ENCODE measurements at places on chromosomes 3 and 15.

DNA sequence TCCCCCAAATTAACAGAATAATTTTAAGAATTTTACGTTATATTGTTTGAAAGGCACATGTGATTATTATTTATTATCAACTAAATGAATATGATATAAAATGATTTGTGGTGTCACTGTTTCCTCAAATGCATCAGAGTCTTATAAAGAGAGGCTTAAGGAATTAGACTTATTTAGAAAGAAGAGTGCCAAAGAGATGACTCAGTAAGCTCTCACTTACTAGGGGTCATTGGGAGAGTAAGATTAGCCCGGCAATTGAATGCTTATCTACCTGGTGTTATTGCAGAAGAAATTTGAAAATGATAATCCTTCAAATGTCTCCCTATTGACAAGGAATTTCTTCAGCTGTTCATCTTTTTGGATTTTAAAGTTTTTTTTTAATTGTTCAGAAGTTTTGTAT, 408.7 kb downstream of the OXSM start:
- no peak for DNase-seq

DNA sequence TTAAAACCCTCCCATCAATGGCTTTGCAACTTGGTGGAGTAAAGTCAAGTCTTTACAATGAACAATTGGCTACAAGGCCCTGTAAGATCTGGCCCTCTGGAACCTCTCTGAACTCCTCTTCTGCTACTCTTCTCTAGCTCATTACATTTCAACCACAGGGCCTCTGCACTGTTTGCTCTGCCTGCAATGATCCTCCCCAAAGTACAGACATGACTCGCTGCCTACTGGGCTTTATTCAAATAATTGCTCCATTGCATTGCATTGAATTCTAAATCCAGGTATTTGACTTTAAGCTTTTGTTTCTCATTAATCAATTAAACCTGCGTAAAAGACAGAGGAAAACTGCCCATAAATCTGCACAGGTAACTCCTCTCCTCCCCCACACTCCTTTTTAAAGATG, 96.7 kb downstream of the CD47 start:
- DNase-seq, result no peak

DNA sequence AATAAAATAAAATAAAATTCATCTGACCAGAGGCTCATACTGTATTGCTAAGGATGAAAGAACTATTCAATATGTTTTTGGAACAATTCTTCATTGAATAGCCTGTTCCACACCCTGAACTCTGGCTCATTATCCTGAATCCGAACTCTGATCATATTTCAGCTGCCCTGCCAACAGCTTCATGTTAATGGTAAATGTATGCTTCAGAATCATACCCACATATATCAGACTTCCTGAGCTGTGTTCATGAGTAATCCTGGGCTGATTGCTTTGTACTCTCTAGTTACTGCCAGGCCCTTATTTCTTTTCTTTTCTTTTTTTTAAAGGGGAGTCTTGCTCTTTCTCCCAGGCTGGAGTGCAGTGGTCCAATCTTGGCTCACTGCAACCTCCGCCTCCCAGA, 11.8 kb downstream of the INO80 start:
- DNase-seq, result no peak

GRCh38 chr3:58627570-58627885, 39.0 kb downstream of the FAM3D start:
- DNase-seq, result no peak

DNA sequence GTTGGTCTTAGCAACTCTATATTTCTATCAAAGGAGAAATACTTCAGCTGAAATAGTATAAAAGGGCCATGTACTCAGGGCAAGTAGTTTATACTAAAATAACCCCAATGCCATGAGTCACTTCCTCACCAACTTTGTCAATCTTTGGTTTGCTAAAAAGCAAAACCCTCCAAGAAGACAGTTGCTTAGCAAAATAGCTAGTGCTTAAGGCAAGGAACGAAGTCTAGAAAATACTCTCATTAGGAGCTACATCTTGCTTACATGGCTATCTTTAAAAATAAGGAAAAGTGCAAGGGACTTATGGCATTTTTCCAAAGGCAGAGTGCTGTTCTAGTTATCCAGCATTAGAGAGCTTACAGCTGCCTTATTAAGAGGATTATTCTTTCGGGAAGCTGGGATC, 28.4 kb downstream of the P3H2 start:
- DNase-seq, result no peak

DNA sequence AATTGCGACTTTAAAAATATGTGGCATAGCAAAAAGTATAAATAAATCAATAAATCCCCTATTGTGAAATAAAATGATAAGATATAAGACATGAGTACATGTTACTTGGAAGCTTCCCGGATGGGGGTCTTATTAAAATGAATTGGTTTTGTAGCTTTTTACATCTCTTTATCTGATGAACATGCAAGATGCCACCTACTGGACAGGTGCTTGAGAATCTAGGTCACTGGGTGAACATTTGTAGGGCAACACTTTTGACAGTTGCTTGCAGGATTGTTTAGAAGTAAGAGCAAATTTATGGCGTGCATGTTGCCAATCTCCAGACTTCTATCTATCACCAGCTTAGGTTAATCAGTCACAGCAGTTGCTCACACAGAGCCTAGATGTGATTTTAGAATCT, 362.7 kb upstream of the SUCLG2 start:
- DNase-seq, result no peak

DNA sequence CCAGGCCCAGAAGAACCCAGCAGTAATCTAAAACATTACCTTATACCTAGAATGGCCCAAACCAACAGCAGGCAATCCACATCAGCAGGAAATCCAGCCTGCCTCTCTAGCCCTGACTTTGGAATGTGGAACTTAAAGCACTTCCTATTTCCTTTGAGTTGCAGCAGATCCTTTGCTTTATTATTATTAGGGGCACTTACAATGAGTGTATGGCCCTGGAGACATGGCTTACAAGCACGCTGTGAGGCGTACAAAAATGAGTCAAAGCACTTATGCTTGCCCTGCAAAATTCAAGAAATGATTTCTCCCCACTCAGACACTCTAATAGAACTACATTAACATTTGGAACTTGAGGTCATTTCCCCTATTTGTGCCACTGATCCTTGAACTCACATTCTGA, 9.5 kb upstream of the KNSTRN start:
- DNase-seq, result no peak

DNA sequence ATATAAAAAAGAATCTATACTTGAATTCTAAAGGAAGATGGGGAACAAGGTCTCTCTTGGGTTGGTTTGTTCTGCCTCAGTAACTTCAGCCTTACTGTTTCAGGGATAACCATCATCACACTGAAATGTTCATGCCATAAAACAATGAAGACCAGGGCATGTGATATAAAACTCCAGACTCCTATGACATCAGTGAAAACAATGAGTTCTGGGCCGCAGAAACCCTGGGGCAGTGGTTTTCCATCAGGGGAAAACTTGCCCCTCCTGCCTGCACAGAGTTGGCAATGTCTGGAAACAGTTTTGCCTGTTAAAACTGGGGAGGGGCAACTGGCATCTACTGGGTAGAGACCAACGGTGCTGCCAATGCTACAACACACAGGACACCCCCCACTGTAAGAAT, 46.8 kb downstream of the CA12 start:
- DNase-seq, result no peak
